Cortex of kidney (tissue), 1 donor: ENCODE measurements at places on chromosomes 5 and 9.

DNA sequence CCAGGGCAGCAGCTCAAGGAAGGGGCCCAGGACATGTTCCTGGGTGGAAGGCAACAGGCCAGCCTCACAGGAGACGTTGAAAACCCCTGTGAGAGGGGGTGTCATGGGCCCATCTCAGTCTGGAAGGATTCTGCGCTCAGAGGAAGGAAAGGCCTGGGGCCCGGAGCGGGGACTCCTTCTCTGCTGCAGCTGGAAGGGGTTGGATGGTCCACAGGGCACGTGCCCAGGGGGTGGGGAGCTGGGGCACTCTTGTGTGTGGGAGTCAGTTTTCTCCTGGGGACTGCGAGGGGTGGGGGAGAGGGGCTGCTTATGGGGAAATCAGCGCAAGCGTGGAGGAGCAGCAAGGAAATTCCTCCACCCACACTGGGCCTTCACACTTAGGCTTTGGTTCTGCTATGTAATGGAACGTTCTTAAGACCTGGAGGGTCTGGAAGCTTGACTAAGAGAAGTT lies 2.9 kb upstream of the LPCAT1 start:
- no peak for DNase-seq

- no peak for DNase-seq
Measured at GRCh38 chr5:61600945-61601511, 269.0 kb downstream of the ZSWIM6 start.

DNA sequence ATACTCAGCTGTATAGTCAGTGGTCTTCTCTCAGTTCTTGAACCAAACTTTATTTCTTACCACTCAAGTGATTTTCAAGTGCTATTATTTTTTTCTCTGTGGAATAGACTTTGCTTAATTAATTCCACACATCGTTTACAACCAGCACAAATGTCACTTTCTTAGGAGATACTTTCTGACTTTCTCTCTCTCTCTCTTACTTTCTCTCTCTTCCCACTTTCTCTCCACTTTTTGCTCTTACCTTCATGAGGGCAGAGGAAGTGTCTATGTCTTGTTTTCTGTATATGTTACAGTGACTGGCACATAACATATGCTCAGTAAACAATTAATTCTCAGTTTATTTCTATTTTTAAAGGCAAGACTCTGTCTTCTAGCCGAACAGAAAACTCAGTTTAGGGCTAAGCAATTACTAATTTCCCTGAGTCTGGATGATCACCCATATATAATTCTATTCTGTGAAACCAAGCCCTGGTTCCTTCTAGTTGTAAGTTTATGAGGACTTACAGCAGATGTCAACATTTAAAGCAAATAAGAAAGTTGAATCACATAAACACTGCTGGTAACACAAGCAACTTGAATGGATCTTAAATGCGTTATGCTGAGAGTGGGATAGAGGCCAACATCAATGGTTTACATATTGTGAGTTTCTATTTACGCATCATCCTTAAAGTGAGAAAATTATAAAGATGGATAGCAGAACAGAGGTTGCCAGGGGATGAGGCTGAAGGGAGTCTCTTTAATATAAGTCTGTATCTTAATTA lies 791.4 kb downstream of the MTRR start:
- no peak for DNase-seq

- DNase-seq, result no peak
Measured at GRCh38 chr9:70428781-70429180, 14.3 kb upstream of the KLF9 start.

DNA sequence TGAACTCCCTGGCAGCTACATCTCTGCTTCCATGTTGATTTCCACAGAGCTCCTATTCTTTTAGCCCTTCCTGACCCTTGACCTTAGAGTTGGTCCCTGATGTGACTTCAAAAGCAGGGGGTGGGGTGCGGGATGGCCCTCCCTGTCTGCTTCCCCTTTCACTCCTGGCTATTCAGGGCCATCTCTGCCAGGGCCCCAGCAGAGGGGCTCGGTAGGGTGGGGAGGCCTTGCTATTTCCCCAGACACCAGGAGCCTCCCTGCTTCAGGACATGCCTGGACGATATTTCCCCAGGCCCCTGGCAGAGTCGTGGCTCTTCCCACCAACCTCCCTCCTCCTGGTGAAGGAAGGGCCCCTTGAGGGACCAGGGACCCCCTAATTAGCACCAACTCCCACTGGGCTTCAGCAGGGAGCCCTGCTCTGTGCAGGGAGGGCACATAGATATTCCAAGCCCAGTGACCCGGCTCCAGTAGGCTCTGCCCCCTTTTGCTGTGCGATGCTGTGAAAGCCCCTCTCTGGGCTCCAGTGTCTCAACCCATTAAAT lies 17.3 kb downstream of the CORO2A start:
- DNase-seq, result no peak

GRCh38 chr9:73038613-73039012 lies 85.8 kb upstream of the ALDH1A1 start:
- no peak for DNase-seq

DNA sequence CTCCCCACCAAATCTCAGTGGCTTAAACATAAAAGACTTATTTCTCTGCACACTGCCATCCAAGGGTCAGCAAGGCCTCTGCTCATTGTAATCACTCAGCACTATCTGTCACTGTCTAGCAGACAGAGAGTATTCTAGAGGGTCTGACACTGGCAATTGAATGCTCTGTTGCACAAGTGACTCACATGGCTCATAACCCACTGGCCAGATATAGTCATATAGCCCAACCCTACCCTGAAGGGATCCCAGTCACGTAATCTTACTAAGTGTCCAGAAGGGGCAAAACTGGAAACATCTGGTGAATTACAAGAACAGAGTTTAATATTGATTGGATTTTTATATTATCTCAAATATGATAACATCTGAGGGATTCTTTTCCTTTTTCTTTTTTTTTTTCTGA lies 80.7 kb downstream of the TSSK1B start:
- DNase-seq, result no peak

DNA sequence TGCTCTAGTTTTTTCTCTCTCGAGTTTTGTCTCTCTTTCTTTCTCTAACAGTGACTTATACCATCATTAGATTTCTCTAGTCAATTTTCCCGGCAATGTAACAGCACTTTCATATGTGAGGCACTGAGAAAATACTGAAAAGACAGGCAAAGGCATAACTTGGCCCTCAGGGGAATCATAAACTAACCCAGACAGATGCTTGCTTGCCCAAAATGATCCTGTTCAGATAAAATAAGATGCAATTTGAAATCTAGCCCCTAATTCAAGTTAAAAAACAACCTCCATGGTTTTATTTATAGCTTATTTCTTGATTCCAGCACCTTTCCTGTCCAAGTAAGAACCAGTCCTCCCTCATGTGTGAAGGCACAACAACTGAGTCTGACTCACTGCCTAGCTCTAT lies 294.6 kb downstream of the GAS1 start:
- no peak for DNase-seq

DNA sequence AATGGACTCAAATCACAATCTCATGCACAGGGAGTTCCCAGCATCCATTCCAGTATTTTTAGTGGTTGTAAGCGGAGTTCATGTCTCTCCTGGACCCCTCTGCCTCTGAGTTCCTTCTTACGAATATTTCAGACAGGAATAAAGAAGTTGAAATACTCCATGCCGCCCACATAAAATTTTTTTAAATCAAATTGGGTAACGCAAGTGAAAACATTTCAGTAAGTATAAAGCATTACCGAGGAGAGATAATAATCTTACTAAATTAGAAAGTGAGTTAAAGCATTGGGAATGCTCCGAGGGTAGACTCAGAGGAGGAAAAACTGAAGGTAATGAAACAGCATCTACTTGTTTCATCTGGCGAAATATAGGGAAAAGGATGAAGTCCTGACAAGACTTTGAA lies 317.6 kb downstream of the ARRDC3 start:
- no peak for DNase-seq

GRCh38 chr9:92887880-92888338 lies 10.1 kb upstream of the ZNF484 start:
- no peak for DNase-seq

DNA sequence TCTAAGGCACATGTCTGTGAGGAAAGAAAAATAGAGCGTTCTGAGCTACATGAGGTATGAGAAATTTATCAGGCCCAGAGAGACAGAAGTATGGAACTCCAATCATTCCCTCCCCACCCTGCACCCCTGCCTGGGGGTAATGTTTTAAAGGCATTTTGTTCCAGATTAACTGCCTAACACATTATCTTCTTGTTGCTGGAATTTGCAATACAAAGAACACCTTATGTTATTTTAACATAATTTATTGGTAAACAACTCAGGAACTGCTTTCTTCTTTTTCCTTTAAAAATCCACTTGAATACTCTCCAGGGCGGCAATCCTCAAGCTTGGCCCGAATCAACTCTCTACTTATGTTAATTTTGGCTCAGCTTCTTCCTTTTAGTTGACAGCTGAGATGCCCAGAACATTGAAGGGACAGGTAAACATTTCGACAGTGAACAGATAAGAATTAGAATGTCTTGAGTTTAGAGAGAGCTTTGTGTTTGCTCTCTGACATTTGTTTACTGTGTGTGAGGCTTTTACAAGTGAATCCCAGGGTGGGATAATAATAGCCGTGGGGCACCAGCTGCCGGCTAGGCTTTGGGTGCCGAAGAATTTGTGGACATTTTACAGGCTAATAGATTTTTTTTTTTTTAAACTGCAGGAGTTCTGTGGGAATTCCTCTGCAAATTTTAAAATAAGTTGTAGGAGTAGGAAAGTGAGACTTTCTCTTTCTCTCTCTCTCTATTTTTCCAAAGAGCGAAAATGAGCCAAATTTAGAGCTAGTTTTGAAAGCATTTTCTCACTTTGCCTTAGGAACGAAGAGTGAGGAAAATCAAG lies 96.4 kb upstream of the TAF11L2 start:
- no peak for DNase-seq

GRCh38 chr5:73796164-73797131 lies 170.5 kb downstream of the ARHGEF28 start:
- DNase-seq, result no peak

DNA sequence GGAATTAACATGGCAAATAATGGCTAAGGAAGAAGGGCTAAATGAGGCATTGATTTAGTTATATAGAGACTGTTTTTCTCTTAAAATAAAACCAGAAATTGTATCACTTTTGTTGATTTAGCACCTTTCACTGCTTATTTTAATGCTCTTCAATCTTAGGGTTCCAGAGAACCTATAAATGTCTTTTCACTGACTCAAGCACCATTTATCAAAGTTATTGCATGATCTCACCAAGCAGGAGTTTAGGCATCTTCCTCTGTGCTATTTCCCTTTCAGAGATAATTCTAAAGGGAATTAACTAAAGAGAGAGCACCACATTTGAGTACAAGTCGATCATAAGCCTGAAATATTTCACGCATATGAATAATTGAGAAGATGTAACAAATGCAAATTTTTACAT lies 357.1 kb downstream of the CDH18 start:
- no peak for DNase-seq
